ENCODE measurements at places on chromosomes 1 and 21.

DNA sequence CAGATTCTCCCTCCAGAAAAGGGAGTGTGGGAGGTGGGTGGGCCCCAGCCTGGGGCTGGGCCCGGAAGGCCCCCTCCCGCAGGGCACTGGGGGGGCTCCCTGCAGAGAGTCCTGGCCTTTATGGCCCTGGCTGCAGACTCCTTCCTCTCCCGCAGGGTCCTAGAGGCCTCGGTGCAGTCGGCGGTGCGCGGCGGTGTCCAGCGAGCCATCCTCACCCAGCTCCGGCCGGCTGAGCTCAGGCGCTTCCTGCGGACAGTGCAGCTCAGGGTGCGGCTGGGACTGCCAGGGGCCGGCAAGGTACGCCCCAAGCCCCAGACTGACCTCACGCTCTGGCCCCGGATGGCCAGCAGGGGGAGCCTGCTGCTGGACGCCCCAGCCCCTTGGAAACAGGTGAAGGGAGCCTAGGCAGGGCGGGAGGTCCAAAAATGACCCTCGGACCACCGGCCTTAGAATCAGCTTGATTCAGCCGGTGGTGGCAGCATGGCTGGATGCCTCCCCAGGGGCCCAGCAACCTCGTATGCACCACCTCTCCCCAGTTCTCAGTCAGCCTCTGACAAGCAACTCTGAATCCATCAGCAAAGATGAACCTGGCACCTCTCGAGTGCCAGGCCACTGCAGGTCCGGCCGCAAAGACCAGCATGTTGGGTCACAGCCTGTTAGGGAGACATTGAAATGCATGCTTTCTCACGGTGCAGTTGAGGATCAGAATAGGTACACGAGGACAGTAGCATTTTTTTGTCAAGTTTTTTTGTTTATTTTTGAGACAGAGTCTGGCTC lies 20.6 kb downstream of the MTHFR start:
- peak; percentile 20 for DNase-seq

DNA sequence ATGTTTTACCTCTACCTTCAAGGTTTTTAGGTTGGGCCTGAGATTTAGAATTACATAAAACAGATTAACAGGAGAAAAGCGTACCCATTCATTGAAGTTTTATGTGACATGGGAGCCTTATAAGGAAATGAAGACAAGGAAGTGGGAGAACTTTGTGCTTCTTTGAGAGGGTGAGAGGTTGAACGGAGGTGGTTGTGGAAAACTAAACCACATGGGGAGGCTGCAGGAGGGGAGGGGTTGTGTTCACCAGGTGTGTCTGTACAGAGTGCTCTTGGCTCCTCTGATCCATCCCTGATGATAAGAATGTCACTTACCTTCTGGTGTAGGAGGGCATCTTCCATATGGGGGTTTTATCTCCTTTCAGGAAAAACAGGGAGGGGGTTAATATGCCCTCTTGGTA lies 2.7 kb downstream of the SLX9 start:
- DNase-seq: no peak

- DNase-seq: no peak
Observed at GRCh38 chr1:118773656-118774055, 214.5 kb downstream of the TBX15 start.

- DNase-seq: no peak
Observed at GRCh38 chr1:39046613-39047210, 20.6 kb downstream of the NDUFS5 start.

DNA sequence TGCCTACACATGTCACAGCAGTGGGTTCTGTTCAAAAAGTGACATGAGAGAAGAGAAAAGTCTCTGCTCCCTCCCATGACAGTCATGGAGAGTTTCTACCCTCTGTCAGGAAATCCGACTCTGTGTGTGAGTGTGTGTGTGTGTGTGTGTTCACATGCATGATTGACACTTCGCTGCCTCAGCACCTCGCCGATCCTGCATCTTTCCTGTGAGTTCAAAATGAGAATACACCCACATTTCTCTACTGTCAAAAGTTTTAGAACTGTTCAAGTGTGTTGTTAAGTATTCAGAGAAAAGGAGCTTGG lies 46.2 kb upstream of the COX20 start:
- no peak for DNase-seq

- no peak for DNase-seq
Observed at GRCh38 chr1:27523337-27524020, 33.5 kb upstream of the WASF2 start.

- DNase-seq: no peak
Observed at GRCh38 chr1:52814465-52814864, 28.1 kb upstream of the ZYG11A start.

DNA sequence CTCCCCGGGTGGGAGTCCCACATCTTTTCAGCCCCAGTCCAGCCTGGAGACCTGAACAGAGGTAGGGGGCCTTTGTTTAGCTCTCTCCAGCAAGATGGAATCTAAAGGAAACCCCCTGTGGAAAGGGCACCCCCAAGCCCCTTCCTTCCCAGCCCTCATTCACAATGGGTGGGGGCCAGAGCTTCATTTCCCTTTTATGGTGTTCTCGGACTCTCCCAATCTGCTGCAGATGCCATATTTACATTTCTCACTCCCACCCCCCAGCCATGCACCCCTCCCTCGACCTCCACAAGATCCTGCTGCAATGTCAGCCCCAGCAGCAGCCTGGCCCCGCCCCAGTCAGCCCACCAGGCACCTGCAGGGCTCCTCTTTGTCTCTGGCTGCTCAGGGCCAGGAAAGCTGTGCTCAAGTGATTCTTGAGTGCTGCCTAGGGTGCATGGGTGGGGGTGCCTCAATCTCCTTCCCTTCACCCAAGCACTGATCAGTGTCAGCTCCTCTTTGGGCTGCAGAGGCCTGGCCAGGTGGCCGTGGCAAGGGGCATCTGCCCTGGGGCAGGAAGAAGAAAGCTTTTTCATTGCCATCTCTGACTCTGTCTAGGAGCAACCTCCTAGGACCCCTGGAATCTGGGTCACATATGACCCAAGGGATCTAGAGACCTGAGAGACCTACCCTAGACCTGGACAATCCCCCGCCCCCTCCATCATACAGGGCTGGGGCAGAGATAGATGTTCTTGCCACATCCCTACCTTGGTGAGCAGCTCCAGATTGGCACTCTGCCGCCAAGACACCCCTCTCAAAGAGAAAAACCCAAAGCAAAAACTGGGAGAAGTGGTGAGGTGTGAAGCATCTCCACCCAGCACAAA lies 1.7 kb downstream of the KIF21B start:
- no peak for DNase-seq

DNA sequence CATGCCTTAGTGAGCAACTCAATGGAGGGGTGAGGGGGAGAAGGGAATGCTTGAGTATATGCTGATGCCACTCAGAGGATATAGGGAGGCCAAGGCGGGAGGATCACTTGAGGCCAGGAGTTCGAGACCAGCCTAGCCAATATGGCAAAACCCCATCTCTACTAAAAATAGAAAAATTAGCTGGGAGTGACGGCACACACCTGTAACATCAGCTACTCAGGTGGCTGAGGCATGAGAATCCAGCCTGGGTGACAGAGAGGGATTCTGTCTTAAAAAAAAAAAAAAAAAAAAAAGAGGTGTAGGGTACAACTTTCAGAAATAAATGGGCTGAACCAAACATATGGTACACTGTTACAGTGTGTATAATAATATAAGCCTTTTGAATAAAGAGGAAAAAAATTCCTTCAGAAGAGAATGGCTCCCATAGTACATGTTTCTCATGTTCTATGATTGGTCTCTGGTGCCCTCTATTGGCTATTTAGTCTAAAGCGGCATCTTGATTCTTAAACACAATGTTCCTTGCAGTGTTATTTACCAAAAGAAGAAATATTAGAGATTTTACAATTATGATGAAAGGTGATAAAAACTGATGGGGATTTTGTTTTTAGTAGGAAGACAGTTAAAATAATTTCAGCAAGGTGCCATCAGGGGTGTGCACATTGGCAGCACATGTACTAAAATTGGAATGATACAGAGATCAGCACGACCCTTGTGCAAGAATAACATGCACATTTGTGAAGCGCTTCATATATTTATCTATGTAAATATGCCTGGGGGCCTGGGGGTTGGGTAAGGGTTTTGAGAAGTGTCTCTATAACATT lies 109.8 kb downstream of the PATJ start:
- DNase-seq: no peak

DNA sequence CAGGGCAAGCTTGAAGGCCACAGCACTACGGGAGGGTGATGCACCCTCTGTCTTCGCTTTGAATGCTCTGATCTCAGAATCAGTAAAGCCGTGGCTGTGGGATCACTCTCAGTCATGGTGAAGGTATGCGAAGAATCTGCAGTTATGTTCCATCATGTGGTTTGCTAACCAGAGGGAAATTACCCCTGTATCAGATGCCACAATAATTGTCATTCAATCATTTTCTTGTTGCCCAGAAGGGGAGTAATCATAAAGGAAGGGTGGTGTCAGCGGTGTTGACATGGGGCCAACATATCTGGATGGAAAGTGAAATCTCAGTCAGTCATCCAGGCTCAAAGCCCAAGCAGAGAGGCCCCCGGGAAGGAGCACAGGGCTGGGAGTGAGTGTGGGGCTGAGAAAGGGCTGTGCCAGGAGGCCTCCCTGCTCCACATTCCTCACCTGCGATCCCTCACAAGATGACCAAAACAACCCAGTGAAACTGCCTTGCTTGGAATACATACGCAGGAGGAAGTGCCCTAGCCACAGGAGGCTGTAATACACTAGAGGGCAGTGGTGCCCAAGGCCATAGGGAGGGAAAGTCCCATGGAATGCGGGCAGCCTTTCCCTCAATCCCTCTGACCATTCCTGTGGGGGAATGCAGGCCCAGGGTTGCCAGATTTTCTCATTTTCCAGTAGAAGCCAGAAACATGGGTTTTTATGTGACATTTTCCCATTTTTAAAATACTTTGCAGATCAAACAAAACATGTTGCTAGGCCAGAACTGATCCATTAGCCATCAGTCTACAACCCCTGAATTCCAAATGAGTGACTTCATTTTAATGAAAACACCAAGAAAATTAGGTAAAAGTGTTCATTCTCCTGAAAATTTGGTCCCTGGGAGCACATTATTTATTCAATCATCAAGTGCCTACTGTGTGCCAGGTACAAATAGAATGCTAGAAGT lies 95.7 kb upstream of the VANGL1 start:
- DNase-seq: no peak

DNA sequence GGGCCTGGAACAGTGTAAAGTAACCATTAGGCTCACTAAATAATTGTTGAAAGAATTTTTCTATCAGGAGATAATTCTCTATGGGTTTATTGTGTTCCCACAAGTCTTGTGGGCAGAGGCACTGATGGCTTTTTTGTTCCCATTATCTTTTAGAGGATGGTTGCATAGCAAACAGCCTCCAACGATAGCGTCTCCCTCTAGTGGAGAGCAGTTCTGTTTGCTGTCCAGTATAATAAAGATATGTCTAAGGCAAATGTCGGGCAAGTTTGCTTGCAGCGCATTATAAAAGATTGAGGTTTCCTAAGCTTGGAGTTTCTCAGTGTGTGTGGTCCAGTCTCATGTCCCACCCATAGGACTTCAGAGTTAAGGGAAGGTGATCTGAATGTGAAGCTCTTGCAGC lies 1.3 kb upstream of the SLC6A17 start:
- DNase-seq: no peak

DNA sequence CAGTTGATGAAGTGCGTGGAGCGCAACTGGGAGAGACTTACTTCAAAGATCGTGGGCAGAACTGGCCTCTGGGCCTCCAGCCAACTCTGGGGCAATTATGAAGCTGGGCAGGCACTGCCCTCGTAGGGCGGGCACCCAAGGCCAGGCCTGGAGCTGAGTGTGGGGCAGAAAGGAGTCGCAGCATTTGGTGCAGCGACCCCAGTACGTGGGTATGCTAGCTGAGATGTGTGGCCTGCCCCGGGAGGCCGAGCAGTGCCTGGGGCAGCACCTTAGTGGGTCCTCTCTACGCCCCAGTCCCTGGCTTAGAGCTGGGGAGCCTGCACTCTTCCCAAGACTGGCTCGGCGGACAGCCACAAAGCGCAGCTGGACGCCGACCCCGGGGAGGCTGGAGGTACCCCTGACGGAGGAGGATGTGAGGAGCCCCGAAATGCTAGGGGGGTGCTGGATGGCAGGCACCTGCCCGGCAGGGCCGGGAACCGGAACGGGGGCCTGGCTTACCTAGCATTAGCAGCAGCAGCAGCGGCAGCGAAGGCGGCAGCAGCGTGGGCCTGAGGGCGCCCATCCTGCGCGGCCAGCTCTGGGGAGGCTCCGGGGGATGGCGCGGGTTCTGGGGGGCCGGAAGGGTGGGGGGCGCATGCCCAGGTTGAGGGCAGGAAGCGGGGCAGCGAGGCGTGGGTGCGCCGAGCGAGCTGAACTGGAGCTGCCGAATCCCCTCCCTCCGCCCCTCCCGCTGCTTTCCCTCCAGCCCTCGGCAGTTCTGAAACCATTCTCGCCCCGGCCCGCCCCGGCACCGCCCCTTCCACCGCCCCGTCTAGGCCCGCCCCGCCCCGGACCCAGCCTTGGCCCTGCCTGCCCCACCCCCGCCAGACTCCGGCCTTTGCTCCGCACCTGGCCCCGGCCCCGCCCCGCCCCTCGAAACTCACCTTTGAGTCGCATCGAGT lies at the start of gene IGSF8:
TSS of gene IGSF8 (minus strand) at position 709 of the 941 bp plus-strand sequence. CDS start at position 562, 147 bp downstream.
- peak; percentile 97 for DNase-seq

DNA sequence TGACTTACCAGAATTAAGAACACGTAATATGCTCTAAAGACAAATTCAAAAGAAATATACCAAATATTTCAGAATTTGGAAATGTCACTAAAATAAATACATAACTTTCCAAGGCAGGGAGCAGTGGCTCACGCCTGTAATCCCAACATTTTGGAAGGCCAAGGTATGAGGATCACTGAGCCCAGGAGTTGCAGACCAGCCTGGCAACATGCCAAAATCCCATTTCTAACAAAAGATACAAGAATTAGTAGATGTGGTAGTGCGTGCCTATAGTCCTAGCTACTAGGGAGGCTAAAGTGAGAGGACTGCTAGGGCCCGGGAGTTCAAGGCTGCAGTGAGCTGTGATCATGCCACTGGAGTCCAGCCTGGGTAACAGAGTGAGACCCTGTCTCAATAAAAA lies 11.7 kb downstream of the LUZP1 start:
- no peak for DNase-seq

- no peak for DNase-seq
Observed at GRCh38 chr1:186511761-186512637, 51.1 kb upstream of the PDC start.

- no peak for DNase-seq
Observed at GRCh38 chr1:247336390-247336789, 4.7 kb upstream of the ZNF496 start.

DNA sequence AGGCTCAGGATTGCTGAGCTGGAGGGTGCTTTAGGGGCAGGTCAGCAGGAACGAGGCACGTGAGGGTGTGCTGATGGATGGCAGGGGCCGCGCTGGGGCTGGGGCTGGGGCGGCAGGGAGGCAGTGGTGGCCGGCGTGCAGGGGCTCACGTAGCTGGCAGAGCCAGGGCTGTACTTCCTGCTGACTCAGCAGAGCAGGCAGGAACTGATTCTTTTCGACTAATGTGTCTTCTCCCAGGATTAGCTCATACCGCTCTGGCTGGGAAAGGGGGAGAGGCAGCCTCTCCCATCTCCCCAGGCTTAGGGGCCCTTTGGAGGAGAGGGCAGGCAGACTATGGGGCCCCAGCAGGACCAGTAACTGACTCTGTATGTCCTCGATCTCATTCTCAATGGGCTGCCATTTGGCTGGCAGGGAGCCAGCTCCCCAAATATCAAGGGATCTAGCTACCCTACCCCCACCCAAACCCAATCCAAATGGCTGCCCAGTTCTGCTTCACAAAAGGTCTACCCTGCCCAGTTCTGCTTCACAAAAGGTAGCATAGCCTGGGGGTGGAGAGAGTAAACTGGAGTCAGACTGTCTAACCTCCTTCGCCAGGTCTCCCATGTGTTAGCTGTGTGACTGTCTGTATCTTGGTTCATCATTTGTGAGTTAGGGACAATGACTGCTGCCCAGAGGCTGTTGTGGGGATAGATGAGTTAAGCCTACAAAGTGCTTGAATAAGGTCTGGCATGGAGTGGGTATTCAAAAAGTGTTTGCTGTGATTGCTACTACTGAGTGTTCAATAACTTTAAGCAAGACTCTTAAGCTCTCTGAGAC lies 100.1 kb upstream of the SLC2A1 start:
- DNase-seq: no peak

All from T-helper 9 cell (primary cell).